ENCODE measurements at places on chromosomes 1 and 21.

DNA sequence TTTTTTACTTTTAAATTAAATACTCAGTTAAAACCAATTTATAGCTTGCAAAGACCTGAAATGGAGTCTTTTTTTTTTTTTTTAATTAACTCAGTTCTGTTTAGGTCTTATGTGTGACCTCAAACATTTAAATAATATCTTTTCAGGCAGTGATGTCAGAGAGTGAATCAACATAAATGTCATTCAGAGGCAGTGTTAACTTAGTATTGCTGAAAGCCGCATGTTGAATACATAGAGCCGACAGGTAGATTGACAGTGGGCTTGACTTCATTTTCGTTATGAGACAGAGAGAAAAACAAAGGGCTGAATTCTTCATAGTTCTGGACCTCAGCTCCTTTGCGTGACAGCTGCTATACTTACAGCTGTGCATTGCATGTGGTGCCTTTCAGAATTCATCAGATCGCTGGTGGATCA lies 51.5 kb downstream of the PRDM2 start:
- H3K27me3 ChIP-seq, result no peaks in the 10 kb centered on the region
- peaks cover 38% of the 10 kb centered on the region for H3K4me1 ChIP-seq
- no peak for DNase-seq
- no peak overlapping the region for H3K4me3 ChIP-seq
- H3K27ac ChIP-seq, result no peak overlapping the region

GRCh38 chr1:111653709-111654108 lies 34.1 kb downstream of the RAP1A start:
- no peaks in the 10 kb centered on the region for H3K36me3 ChIP-seq
- no peaks in the 10 kb centered on the region for H3K27me3 ChIP-seq
- H3K4me3 ChIP-seq, result no peak overlapping the region
- no peak overlapping the region for H3K27ac ChIP-seq
- DNase-seq, result no peak
- H3K4me1 ChIP-seq, result no peaks in the 10 kb centered on the region

- no peak for DNase-seq
- H3K27ac ChIP-seq, result no peak overlapping the region
- no peaks in the 10 kb centered on the region for H3K4me1 ChIP-seq
- no peak overlapping the region for H3K4me3 ChIP-seq
Measured at GRCh38 chr1:219771080-219771479, 157.3 kb downstream of the SLC30A10 start.

DNA sequence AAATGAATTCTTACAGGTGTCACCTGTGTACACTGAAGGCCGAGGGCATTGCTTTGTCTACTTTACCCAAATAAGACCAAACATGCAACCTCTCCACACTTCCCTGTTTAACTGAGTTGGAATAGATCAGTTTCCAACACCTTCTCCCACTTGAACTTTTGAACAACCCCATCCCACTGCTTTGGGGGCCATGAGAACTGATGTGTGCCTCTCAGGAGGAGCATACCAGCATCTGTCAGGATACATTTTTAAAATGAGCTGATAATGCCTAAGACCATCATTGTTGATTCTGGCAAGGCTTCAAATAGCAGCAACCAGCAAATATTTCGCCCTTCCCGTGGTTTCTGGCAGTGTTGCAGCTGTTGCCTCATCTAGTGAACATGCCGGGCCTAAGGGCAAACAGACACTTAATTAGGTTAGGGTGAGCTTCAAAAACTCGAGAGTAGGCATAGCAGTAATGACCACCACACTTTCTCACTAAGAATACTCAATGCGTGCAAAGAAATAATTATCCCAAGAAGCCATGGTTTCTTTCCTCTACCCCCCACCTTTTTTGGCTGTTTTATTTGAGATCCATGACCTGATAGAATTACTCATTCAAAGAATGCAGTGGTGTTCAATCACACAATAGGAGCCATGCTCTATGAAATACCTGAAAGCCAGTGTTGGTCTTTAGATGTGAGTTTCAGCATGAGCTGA lies 63.7 kb downstream of the MAP10 start:
- no peaks in the 10 kb centered on the region for H3K4me1 ChIP-seq
- H3K4me3 ChIP-seq, result no peak overlapping the region
- H3K27ac ChIP-seq, result no peak overlapping the region

DNA sequence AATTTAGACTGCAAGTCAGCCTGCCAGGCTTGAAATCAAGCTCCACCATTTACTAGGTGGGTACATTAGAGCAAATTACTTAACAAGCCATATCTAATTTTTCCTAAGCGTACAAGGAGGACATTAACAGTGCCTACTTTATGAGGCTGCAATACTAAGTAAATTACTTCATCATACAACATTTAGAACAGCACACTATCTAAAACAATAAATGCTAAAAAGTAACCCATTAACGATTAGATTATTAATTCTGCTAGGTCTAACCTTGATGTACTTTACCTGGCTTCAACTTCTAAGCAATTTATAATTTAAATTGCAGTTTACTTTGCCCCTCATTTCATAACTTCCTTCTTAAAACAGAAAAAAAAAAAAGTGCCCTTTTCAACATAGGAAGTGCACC lies 1155.6 kb upstream of the NCAM2 start:
- H3K4me3 ChIP-seq, result no peak overlapping the region
- no peaks in the 10 kb centered on the region for H3K4me1 ChIP-seq
- DNase-seq, result no peak
- no peaks in the 10 kb centered on the region for H3K27me3 ChIP-seq

DNA sequence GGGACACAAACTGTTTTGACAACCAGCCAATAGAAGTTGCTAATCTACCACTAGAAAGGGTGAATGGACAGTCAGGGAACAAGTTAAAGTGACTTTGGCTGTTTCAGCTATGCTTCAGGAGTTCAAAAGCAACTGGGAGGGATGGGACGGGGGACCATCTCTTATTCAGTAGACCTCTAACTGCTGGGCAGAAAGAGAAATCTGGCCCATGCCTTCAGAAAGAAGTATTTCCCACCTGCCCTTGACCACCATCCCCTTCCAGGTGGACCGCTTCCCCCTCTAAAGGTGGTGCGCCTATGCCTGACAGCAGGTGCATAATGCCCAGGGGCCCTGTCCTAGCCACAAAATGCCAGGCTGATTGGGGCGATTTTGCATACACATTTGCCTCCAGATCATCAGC lies 5.2 kb downstream of the ITPKB start:
- H3K4me1 ChIP-seq, result peaks cover 43% of the 10 kb centered on the region
- DNase-seq, result no peak
- H3K36me3 ChIP-seq, result no peaks in the 10 kb centered on the region
- peak overlapping the region; percentile 7 for H3K4me3 ChIP-seq

DNA sequence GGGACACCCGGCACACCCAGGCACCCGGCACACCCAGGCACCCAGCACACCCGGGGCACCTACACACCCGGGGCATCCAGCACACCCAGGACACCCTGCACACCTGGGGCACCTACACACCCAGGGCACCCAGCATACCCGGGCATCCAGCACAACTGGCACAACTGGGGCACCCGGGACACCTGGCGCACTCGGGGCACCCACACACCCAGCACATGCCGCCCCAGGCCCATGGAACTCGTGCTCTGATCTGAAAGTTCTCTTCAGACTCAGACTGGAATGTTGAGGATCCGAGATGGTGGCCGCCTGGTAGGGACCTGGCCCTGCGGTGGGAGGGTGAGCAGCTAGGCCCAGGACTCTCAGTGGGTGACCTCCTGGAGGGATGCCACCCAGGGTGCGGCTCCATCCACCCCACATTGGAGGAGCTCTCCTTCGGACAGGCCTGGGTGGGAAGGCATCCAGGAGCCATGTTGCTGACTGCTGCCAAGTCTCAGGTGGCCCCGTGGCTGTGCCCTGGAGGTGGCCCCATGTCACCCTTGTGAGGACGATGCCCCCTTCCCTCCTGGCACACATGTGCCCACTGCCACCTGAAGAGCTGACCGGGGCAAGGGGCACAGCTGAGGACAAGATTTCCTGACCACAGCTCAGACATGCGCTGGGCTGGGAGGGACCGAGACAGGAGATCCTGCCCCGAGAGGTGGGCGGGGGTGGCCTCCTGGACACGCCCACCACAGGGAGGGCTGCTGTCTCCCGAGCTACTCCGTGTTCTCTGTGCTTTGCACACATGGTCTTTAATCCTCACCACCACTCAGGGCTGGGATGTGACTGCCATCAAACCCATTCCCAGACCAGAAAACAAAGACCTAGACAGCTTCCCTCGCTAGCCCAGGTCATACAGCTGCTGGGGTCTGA lies 37.0 kb downstream of the UBE2G2 start:
- no peak overlapping the region for H3K27ac ChIP-seq
- no peaks in the 10 kb centered on the region for H3K27me3 ChIP-seq
- DNase-seq, result no peak
- H3K4me3 ChIP-seq, result no peak overlapping the region
- peaks cover 2% of the 10 kb centered on the region for H3K36me3 ChIP-seq

- no peaks in the 10 kb centered on the region for H3K27me3 ChIP-seq
- no peaks in the 10 kb centered on the region for H3K4me1 ChIP-seq
- H3K27ac ChIP-seq, result no peak overlapping the region
- no peak for DNase-seq
- no peaks in the 10 kb centered on the region for H3K36me3 ChIP-seq
- no peak overlapping the region for H3K4me3 ChIP-seq
Measured at GRCh38 chr1:178145605-178146004, 51.7 kb downstream of the RASAL2 start.

GRCh38 chr1:76492752-76493430 lies 374.4 kb upstream of the ST6GALNAC5 start:
- no peaks in the 10 kb centered on the region for H3K4me1 ChIP-seq
- H3K36me3 ChIP-seq, result no peaks in the 10 kb centered on the region
- H3K27ac ChIP-seq, result no peak overlapping the region
- no peak for DNase-seq
- H3K27me3 ChIP-seq, result no peaks in the 10 kb centered on the region
- H3K4me3 ChIP-seq, result no peak overlapping the region

DNA sequence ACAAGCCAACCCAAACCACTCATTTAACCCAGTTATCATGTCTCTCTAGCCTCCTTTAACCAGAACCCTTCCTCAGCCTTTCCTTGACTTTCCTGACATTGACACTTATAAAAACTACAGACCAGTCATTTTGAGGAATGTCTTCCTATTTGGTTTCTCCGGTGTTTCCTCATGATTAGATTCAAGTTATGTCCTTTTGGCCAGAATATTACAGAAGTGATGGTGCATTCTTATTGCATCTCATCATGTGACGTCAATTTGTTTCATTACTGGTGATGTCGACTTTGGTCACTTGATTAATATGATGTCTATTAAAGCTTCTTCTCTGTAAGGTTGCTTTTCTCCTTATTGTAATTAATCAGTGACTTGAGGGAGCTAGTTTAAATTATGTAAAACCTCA lies 6.1 kb upstream of the RCSD1 start:
- H3K4me3 ChIP-seq, result no peak overlapping the region
- H3K27ac ChIP-seq, result no peak overlapping the region
- H3K4me1 ChIP-seq, result no peaks in the 10 kb centered on the region
- H3K36me3 ChIP-seq, result no peaks in the 10 kb centered on the region
- H3K27me3 ChIP-seq, result no peaks in the 10 kb centered on the region
- no peak for DNase-seq

DNA sequence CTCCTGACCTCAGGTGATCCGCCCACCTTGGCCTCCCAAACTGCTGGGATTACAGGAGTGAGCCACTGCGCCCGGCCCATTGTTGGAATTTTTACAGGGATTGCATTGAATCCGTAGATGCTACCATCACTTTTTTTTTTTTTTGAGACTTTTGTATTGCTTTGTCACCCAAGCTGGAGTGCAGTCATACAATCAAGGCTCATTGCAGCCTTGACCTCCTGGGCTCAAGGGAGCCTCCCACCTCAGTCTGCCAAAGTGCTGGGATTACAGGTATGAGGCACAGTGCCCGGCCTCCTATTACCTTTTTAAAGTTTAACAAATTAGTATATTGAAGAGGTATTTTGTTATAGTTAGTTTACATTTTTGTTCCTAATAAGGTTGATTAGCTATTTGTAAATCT lies 62.2 kb upstream of the SLC45A1 start:
- no peak overlapping the region for H3K4me3 ChIP-seq
- peaks cover 13% of the 10 kb centered on the region for H3K4me1 ChIP-seq
- no peak overlapping the region for H3K27ac ChIP-seq
- no peak for DNase-seq
- H3K27me3 ChIP-seq, result no peaks in the 10 kb centered on the region

GRCh38 chr1:2170211-2170610 lies 24.4 kb downstream of the FAAP20 start:
- H3K36me3 ChIP-seq, result no peaks in the 10 kb centered on the region
- H3K27me3 ChIP-seq, result no peaks in the 10 kb centered on the region
- no peak for DNase-seq
- H3K27ac ChIP-seq, result no peak overlapping the region
- no peak overlapping the region for H3K4me3 ChIP-seq

- peak overlapping the region; percentile 85 for H3K27ac ChIP-seq
- no peak overlapping the region for H3K4me3 ChIP-seq
- H3K36me3 ChIP-seq, result peaks cover 10% of the 10 kb centered on the region
- no peak for DNase-seq
- peaks cover 6% of the 10 kb centered on the region for H3K4me1 ChIP-seq
- no peaks in the 10 kb centered on the region for H3K27me3 ChIP-seq
Measured at GRCh38 chr1:27439150-27439549, 46.7 kb downstream of the GPR3 start.

- H3K27ac ChIP-seq, result no peak overlapping the region
- no peaks in the 10 kb centered on the region for H3K27me3 ChIP-seq
- H3K4me1 ChIP-seq, result no peaks in the 10 kb centered on the region
- H3K36me3 ChIP-seq, result no peaks in the 10 kb centered on the region
Measured at GRCh38 chr1:91633438-91633837, 132.8 kb downstream of the CDC7 start.

GRCh38 chr1:86858524-86859261 lies 55.2 kb downstream of the SELENOF start:
- no peak overlapping the region for H3K4me3 ChIP-seq
- no peaks in the 10 kb centered on the region for H3K4me1 ChIP-seq
- no peak overlapping the region for H3K27ac ChIP-seq
- H3K36me3 ChIP-seq, result no peaks in the 10 kb centered on the region
- H3K27me3 ChIP-seq, result no peaks in the 10 kb centered on the region
- DNase-seq, result no peak

DNA sequence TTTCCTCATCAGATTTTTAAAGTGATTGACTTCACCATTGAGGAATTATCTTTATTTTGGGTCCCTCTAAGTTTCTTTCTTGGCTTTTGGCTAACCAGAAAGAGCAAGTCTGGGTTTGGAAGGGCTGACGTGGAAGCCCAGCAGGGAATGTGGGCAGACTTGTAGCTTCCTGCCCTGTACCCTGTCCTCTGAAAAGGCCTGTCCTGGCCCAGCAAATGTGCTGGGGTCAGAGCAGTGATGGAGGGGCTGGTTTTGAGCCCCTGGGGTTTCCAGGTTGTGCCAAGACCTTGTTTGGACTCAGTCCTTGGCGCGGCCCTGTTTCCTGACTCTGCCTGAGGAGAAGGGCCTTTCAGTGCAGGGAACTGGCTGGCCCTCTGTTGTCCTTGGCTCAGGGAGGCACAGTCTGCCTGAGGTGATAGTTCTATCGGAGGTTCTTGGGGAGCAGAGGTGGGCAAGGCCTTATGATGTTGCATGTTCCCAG lies 72.1 kb downstream of the UCK2 start:
- peaks cover 47% of the 10 kb centered on the region for H3K4me1 ChIP-seq
- no peaks in the 10 kb centered on the region for H3K27me3 ChIP-seq
- H3K4me3 ChIP-seq, result no peak overlapping the region
- peaks cover 4% of the 10 kb centered on the region for H3K36me3 ChIP-seq
- peak overlapping the region; percentile 95 for H3K27ac ChIP-seq

Measured in ascending aorta (tissue), 2 donors.